ENCODE measurements at places on chromosomes 5 and 9.
A peak's percentile ranks its signal among the peaks of the same experiment; 100 is the strongest.

DNA sequence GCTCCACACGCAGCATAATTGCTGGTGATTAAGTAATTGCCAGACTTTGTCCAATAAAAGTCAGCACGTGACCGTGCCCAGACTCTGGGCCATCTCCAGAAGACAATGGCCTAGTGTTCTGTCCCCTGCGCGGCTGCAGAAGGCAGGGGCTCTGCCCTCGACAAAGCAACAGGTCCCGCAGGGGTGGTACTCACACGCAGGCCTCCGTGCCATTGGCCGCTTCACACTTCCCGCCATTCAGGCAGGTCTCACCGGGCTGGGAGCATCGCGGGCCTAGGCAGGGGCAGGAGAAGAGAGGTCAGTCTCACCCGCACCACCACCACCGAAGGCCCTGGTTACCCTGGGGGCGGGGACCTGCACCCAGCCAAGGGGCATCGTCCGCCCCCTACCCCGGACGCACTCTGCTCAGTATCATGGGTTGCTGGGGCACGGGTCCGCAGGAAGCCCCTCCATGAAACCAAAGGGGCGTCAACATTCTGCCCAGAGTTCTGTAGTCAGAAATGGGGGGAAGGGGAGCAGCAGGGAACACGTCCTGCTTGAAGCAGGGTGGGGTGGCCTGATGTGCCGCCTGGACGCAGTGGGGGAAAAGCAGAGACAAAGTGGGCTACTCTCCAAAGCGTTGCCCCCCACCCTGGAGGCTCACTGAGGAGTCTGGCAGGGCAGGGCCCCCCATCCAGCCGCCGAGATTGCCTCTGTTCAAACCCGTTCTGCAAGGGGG is 1.9 kb downstream of the NOTCH1 start:
- no peak for DNase-seq

GRCh38 chr5:122942164-122942914 is 94.2 kb downstream of the PPIC start:
- DNase-seq: no peak

DNA sequence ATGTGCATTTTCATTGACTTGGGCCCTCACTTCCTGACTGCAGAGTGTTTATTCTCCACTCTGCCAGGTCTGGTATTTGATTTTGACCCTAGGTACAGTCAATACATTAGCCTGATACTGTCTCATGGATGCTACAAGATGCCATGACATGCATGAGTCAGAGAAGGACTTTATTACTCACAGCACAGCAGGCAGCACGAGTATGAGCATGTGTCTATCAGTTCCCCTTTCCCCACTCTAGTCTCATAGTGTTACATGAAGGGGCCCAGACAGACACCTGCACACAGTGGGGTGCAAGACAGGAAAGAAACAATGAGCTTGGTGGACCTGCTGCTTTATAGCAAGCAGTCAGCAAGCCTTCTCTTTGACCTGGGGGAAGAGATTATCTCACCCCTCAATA is 19.6 kb downstream of the ITGA2 start:
- no peak for DNase-seq

GRCh38 chr5:32283539-32284377 is 29.0 kb downstream of the MTMR12 start:
- DNase-seq: no peak

DNA sequence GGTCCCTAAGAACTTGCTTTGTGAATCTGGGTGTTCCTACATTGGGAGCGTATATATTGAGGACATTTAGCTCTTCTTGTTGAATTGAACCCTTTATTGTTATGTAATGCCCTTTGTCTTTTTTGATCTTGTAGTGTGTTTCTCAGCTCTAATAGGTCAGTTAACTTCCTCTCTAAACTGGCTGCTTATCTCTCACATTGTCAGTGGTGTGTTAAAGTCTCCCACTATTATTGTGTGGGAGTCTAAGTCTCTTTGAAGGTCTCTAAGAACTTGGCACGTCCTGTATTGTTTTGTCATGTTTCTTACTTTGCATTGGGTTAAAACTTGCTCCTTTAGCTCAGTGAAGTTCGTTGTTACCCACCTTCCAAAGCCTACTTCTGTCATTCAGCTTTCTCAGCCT is 36.2 kb downstream of the RIC1 start:
- DNase-seq: no peak

DNA sequence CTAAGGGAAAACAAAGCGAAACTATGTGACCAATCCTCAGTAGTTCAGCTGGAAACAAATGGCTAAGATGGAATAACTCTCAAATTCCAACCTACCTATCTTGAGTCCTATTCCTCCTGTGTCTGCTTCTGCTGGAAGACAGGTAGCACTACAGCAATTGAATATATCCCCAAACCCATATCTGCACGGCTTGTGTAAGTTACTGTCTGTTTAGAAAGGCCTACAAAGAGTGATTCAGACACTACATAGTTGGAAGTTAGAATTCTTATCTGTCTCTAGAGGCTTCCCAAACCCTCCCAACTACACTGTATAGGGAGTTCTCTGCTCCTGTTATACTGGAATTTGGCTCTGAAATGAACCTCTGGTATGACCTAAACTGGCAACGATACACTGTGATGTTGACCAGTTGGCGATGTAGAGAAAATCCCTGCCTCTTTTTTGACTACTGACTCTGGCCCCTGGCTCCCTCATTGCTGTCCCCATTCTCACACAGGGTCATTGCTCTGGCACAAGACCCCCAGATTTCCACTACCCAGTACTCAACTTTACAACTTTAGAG is 22.6 kb upstream of the NADK2 start:
- no peak for DNase-seq

- no peak for DNase-seq
Observed at GRCh38 chr5:133509742-133510079, 102.6 kb downstream of the FSTL4 start.

DNA sequence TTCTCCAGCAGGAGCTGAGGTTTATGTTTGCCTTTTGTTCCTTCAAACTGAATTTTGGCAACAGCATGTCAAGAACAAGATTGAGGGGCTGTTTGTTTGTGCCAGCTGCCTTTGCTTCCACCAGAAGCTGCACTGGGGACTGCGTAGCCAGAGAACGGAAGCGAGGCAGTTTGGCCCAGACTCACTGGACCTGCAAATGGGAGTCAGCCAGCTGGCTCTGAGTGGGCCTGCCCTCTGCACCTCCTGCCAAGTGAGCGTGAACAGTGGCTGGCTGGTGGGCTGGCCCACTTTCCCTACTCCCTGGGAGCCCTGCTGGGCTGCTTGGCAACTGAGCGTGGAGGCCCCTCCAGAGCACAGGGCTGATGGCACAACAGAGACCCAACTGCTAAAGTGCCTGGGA is 111.6 kb downstream of the GALNT10 start:
- no peak for DNase-seq

DNA sequence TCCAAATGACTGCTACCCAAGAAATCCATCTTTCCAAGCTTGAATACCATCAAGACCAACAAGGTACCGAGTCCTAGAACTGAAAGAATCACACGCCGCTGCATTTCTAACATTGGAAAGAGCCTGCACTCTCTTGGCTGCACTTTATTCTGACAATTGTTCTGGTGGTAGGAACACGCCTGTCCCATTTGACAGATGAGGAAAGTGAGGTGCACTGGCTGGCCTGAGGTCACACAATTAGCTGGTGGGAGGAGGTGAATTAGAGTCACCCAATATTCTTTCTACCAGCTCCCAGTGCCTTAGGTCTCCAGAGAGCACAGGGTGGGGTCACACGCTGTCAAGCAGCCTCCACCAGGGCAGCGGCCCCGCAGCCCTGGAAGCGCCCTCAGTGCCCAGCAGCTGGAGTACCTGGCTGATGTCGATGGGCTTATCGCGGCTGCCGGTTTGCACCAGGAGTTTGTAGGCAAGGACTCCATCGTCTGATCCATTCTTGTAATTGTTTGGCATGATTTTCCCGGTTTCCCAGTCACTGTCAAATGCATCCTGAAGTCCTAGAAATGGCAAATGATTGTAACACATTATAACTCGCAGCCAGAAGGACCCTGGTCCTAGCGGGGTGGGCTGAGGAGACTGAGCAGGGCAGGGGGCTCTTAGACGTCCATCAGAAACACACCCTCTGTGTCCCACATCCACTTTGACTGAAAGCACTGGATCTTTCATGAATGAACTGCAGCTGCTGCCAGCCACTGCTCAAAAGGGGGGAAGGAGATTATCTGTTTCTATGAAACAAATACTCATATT is 55.1 kb downstream of the PTCH1 start:
- no peak for DNase-seq

DNA sequence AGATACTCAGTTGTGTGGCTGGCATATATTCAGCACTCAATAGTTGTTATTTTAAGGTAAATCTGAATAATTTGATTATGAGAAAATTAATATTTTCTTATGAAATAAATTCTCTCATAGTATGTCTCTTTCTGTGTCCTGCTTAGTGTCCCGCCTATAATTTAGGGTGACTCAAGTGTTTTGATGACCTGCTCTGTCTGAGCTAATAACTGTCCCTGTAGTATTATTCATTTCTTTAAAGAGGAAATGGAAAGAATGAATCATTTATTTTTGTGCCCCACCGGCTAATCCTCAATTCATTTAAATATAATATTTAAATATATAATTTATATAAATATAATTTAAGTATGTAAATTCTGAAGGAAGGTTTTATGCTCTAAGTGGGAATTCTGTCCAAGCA is 4.1 kb downstream of the SLC1A1 start:
- DNase-seq: no peak

DNA sequence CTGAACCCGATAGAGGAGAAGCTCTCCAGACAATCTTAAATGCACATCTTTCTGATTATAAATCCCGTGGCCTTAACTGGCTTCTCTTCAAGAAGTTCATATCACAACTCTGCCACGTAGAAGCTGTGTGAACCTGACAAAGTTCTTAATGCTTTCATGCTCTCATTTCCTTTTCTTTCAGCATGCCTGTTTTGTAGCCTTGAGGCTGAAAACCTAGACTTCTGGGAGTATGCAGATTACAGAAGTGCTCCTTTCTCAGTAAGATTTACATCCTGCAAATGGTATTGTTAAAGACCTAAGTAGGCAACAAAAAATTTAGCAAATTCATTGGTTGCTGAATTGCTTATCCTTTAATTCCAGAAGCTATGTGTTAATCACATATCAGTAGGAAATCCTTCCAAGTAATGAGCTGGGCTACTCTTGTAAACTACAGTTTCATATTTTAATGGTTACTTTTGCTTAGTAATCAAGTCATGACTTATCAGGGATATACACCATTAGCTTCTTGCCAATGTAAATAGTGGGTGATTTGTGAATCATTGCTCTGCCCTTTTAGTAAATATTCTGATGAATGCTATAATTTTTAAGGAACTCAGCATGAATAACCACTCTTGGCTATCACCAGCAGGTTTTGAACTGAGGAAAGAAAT is 334.7 kb downstream of the FBXL7 start:
- DNase-seq: no peak

DNA sequence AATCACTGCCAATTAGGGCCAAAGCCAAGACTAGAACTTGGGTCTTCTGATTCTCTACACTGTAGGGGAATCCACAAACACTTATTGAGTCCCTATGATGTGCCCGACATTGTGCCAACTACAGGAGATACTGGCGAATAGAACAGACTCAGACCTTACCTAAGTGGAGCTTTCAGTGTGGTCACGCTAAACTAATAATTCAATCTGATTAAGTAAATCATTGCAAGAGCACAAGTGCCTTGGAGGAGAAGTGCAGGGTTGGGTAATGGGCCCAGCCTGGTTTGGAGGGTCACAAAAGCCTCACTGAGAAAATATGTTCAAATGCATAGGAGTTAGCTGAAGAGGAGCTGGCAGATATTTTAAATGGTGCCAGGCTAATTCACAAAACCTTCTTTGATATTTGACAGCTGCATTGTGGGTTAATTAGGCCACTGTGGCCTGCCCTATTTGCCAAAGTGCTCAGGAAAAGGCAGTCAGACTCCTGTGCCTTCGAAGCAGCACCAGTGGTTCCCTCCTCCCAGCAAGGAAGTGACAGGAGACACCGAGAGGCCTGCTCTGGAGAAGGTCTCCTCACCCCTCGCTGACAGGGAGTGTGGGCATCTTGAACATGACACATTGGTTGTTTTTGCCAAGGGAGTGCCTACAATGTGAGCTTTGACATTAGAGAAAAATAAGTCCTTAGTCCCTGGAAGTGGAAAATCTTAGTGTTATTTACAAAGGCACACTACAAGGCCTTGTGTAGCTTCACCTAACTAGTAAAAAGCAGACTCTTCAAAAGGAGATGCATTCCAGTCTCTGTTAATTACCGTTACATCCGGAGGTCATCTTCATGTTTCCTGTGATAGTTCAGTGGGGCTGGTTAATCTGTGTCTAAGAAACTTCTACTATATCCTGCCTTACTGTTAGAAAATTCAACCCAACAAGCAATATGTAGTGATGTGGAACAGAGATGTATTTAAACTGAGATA is 24.1 kb upstream of the TRAF1 start:
- DNase-seq: no peak

- DNase-seq: no peak
Observed at GRCh38 chr9:33468215-33468730, 5.5 kb downstream of the NOL6 start.

GRCh38 chr5:175561085-175561484 is 82.7 kb downstream of the SFXN1 start:
- no peak for DNase-seq

DNA sequence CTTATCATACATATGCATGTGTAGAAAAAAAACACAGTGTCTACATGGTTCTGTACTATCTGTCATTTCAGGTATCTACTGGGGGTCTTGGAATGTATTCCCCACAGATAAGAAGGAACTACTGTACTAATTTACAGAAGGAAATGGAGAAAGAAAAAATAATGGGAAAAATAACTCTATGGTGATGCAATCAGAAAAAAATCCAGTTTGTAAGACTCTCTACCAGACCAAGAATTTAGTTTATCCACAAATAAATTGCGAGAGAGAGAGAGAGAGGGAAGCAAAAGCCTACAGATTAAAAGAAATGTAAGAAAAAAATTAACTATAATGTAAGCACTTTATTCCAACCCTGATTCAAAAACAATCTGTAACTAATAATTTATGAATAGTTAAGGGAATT is 708.6 kb upstream of the ZNF608 start:
- DNase-seq: no peak

DNA sequence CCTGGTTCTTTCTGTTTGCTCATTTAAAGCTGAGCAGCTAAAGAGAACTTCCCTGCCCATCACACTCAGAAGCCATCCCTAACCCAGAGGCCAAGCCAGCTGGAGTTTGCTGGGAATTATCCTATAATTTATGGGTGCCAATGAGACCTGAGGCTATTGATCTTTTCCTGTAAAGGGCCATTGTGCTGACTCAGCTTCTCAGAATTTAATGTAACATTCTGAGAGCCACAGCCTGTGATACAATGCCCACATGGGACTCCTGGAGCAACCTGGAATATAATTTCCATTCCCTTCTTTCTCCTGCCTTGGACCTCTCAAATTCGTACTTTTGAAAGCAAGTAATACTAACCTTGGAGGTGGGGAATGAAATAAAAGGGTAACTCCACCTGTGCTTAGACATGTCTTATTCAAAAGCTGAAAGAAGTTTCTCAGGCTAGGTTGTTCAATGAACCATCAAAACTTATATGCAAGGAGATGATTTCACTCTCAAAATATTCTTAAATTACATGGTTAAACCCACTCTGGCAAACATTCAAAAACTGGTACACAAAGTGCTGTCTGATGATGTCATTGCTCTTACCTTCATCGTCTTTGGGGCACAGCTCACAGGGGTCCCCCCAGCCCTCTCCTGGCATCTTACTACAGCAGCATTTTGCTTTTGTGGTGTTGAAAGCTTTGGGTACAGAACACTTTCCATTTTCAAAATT is 206.7 kb downstream of the SLC12A2 start:
- DNase-seq: no peak

GRCh38 chr9:70412832-70413463 is 1.5 kb downstream of the KLF9 start:
- peak; percentile 14 for DNase-seq

- no peak for DNase-seq
Observed at GRCh38 chr5:83711982-83712601, 8.6 kb downstream of the HAPLN1 start.

- no peak for DNase-seq
Observed at GRCh38 chr5:2266641-2267240, 384.0 kb upstream of the IRX4 start.

Measured in stimulated activated CD8-positive, alpha-beta memory T cell treated with anti-CD3 and anti-CD28 coated beads, Interleukin-15, amount 100 ng/mL, for 1 hour (primary cell).